ENCODE measurements at places on chromosomes 1 and 21. TPM values are rescaled to one million over a fixed set of nuclear protein-coding genes. Genes with fewer than 3 reads are reported as not detected.
A peak's percentile ranks its signal among the peaks of the same experiment; 100 is the strongest.

DNA sequence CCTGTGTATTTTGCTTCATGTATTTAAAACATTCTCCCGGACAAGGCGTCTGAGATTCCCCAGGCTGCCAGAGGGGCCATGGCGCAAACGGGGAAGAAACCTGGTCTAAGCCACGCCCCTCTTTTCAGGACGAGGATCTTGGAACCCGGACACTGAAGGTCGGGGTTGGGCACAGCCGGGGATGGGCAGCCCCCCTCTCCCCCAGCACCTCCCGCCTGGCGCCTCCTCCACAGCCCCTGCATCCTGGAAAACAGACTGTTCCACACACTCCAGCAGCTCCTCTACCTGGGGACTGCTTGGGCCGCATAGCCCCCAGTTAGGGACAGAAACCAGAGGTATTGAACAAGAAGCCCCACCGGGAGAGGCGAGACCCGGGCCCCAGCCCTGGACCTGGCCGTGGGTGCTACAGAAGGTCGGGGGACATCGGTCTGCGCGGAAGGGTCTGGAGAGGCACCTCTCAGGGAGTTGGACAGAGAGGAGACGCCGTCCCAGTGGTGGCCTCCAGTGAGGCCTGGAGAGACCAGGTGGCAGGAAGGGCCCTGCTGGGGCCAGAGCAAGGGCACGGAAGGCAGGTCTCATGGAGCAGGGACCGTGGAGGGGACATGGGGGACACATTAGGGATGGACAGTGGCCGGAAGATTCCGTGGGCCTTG is 5.4 kb downstream of the TP73 start:
- peak; percentile 82 for DNase-seq

DNA sequence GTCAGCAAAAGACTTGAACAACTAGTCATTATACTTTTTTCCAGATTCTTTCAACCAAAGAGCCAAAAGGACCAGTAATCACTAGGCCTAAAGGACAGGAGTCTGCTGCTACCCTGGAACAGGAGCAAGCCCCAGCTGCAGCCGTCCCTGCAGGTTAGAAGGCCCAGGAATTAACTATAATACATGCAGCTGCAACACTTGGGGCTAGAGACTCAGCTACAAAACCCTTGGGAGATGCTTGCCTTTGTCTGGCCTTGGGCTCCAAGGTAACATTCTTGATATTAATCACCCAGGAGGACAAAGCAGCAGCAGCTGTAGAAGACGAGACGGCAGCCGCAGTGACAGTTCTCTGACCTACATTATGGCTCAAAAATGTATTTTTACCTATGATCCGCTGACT is 841.2 kb upstream of the ADGRL4 start:
- no peak for DNase-seq

- DNase-seq = no peak
These were observed 24.7 kb upstream of the MYCL start for GRCh38 chr1:39926343-39926793.

- DNase-seq = peak; percentile 77
These were observed 46.9 kb downstream of the S100B start for GRCh38 chr21:46557919-46558392.

DNA sequence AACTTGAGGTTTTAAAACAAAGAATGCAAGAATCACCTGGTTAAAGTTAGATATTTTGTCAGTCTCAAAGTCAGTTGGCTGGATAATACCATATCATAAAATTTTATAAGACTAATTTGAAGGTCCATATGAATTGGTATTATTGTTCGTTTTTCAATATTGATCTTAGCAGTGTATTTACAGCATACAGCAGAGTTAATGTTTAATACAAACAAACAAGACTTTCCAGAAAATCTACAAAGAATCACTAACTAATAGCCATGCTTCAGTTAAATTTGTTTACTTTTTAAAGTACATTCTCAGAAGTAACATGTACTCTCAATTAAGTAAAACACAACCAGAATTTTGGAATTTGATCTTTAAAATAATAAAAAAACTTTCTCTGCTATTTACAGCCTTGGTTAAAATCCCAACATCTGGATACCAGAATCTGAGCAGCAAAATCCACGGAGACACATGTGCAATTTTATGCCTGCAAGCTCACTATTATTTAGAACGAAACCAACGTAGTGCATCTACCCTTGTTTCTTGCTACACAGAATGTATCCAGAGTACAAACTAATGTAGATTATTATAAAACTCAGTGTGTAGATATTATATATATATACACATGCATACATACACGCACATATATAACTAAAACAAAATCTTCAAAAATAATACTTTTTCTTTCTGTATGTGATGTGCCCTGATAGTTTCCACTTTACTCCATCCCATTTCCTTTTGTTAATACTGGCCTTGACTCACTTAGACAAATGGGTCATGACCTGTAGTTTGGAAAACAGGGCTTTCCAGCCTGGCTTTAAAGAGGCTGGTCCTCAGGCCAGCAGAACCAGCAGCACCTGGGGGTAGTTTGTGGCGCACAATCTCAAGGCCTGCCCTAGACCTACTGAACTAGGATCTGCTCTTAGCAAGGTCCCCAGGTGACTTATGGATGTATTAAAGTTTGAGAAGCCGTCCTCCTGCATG is 63.6 kb upstream of the ERG start:
- no peak for DNase-seq

- peak; percentile 83 for DNase-seq
These were observed 9.6 kb downstream of the ACTRT2 start for GRCh38 chr1:3030663-3031381.

DNA sequence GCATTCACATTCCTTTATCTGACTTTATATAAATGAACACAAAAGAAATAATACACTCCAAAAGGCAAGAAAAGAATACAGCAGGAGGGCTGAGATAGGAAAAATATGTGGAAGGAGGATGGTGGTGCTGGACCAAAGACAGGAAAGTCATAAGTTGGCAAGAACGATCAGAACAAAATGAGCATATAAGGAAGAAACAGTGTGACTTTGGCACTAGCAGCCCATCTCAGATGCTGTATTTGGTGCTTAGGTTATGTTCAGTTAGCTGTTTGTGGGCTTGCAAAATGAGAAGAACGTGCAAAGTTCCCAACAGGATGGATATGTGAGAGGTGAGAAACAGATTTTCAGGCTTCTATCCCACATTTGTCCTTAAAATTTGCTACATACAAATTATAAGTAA is 719.8 kb upstream of the ADGRL4 start:
- DNase-seq = no peak

DNA sequence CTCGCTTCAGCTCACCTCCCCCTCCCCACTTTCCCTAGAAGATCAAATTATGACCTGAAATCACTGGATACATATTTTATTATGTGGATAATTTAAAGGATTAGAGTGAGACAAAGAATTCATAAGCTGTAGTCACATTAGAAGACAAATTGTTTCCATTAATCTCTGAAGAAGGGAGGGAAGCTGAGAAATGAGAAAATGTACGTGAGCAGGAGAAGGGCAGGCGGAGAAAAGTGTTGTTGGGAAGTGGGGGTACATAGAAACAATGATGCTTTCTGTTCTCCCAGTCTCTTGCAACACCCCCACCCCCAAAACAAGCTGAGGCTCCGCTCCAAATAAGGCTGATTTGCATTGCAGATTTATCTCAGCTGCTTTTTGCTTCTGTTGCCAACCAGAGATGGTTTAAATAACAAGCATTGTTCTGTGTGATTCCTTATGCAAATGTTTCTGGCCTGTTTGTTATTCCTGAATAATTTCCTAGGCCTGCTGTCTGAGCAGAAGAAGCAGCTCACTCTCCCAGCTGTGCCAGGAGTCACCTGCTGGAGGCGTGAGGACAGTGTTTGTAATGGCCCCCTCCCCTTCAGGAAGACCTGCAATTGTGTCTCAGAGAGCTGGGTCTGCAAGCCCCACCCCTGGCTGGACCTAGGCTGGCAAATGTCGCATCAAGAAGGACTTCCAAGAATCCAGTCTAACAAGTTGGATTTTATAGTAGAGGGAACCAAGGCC is 121.8 kb upstream of the TNR start:
- no peak for DNase-seq

- DNase-seq = no peak
These were observed 76.3 kb upstream of the BACE2 start for GRCh38 chr21:41091616-41092015.

DNA sequence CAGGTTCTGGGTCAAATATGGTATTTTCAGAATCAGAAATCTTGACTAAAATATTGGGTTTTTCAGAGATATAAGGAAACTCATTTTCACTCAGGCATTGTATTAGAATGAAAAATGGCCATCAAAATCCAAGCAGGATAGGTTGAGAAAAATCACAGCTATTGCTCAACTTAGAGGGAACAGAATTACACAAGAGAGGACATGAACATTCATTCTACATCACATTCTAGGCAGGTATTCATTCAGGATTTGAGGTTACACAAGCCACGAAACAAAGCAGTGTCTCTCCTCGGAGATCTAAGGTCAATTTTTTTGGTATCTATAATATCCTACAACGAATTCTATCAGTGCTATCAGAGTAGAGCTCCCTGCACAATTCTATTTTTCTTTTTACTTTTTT is 163.6 kb upstream of the HP1BP3 start:
- DNase-seq = no peak

GRCh38 chr1:71655604-71656003 is 574.8 kb upstream of the ZRANB2 start:
- no peak for DNase-seq

The PDZK1 gene
- total RNA-seq = 0.31 TPM

The IL22RA1 gene
- not detected for total RNA-seq

The RXRG gene
- not detected for total RNA-seq

The SNX27 gene
- total RNA-seq = 35.5 TPM

The S100A6 gene
- 0.99 TPM for total RNA-seq

The PCBP3 gene
- 9.0 TPM for total RNA-seq

The RNASEL gene
- 4.2 TPM for total RNA-seq
